ENCODE measurements at places on chromosomes 3 and 15. TPM values are rescaled to one million over a fixed set of nuclear protein-coding genes. Genes with fewer than 3 reads are reported as not detected.

DNA sequence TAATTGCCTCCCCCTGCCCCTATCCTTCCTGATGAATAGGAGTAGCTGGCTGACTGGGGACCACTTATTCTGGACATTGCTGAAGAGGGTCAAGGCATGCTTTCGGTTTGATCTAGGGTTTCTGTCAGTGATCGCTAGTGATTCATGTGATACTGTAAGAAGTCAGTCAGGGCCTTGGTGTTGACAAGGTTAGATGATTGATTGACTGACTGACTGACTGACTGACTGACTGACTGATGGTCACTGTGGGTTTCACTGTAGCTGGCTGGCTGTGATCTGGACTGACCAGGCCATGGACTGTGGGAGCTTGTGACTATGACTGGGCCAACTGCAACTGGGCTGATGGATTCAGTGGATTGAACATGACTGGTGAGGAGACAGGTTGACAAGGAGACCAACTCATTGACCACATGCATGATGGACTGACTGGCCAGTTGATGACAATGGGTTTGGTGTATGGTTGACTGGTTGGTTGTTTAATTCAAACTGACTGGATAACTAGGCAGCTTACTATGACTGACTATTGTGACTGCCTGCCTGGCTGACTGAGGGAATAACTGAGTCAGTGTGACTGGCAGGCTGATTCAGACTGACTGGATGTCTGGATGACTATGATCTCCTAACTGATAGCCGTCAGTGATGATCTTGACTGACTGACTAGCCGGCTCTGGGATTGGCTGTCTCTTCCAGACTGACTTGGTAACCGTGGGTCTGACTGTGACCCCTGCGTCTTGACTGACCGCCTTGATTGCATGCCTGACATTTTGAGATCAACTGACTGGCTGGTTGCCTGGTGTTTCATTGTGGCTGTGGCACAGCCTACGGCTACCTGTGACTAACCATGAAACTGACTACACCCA is 509.9 kb downstream of the SHQ1 start:
- DNase-seq = no peak

- DNase-seq = no peak
Measured at GRCh38 chr3:170829546-170830272, 40.3 kb downstream of the RPL22L1 start.

SKOR1 gene
- polyA plus RNA-seq = 0.11 TPM

DNA sequence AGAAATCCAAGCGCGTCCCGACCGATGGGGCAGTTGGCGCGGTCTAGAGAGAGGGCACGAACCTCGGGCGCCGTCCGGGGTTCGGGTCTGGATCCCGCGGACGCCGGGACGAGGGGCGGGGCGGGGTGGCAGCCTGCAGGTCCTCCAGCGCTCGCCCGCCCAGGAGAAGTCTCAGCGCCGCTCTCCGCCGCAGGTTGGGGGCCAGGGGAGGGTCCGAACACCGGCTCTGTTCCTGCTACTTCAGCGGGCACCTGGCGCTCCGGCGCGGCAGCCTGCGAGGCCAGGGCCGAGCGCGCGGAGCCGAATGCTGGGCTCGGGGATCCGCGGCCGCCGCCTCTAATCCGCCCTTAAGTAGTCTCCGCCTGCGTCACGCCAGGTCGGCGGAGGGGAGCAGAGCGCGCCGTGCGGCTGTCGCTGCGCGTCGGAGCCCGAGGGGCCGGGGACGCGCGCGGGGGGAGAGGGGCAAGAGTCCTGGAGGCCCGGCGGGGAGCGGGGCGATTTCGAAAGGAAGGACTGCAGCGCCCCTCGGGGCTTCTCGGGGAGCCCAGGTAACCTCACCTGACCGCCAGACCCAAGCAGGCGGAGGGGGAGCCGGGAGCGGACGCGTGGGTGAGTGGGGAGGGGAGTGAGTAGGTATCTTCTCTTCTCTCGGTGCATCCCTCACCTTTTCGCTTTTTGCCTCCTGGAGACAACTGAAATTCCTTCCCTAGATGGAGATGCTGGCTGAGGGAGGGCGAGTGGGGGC is at the start of gene GJD2:
TSS of gene GJD2 (minus strand) at position 325 of the 745 bp plus-strand sequence. CDS start 510 bp downstream, outside the sequence.
- DNase-seq = peak; percentile 46

- peak; percentile 67 for DNase-seq
Measured at GRCh38 chr3:48747706-48748105, 30.7 kb upstream of the IP6K2 start.

TMEM212 gene
- not detected for polyA plus RNA-seq

LYZL4 gene
- not detected for polyA plus RNA-seq
